ENCODE measurements at places on chromosomes 7 and 10.
A peak's percentile ranks its signal among the peaks of the same experiment; 100 is the strongest.

GRCh38 chr7:28606421-28606820 is 194.1 kb downstream of the CREB5 start:
- DNase-seq: no peak

DNA sequence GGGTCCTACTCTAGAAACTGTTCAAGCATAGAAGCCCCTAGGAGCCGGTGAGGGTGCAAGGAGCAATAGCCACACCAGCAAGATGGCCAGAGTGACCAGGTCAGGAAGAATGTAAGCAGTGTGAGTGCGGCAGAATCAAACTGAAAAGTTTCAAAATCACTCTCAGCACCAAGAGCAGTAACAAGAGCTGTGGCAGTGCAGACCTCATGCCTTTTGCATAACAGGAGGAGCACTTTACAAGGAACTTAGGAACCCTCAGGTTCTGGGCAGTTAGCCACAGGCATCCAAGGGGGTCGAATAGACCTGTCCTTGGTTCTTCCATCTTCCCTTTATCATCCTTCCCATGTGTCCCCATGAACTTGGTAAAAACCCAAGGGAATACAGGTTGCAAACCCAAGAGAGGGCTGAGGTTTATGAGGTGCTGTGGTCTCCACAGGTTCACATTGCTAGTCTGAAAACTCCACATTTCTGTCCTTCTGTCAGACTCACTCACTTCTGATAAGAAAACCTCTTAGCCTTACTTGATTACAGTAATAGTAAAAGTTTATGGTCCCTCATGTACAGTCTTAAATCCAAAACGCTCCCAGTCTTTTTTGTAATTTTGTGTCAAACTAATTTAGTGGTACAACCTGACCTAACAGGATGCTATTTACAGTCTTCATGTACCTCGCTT is 78.4 kb downstream of the PON1 start:
- no peak for DNase-seq

GRCh38 chr7:151628846-151629604 is 109.3 kb upstream of the RHEB start:
- peak; percentile 18 for DNase-seq

- no peak for DNase-seq
Observed at GRCh38 chr7:114426824-114427223, 12.2 kb downstream of the FOXP2 start.

- no peak for DNase-seq
Observed at GRCh38 chr7:95905167-95905566, 132.8 kb downstream of the DYNC1I1 start.

- no peak for DNase-seq
Observed at GRCh38 chr10:123897146-123897545, 5.5 kb upstream of the CPXM2 start.

GRCh38 chr10:119479532-119479931 is 63.0 kb downstream of the RGS10 start:
- DNase-seq: no peak

GRCh38 chr10:24277771-24278170 is 68.8 kb downstream of the KIAA1217 start:
- DNase-seq: peak; percentile 4

- peak; percentile 40 for DNase-seq
Observed at GRCh38 chr7:29588900-29589696, 25.5 kb downstream of the PRR15 start.

- DNase-seq: no peak
Observed at GRCh38 chr7:138477081-138477578, 17.1 kb downstream of the TRIM24 start.

All from EL (cell line).